Muscle of back (tissue), 13 donors: ENCODE measurements at places on chromosomes 3 and 15.

GRCh38 chr3:194105292-194105691, 30.7 kb upstream of the HES1 start:
- no peak for DNase-seq

DNA sequence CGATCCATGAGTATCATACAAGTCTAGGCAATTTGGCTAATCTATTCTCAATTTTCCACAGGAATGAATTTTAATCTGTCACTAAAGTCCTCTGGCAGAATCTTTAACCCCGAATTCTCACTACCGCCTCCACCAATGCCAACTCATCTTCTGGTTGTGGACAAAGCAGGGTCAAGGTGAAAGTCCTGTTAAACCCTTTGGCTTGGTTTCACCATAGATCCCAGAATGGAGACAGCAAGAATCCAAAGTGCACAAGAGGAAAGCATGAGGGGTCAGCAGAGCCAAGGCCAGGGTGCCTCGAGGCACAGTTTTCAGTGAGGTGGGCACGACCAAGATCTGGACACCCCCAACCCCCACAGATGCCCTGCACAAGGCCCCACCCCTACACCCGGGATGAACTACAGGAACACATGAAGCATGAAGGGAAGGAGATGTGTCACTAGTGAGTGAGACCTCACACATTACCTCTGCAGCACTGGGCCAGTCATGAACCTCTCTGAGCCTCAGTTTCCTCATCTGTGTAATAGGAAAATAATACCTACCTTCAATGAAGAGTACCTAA, 466.2 kb downstream of the EPHB1 start:
- no peak for DNase-seq

DNA sequence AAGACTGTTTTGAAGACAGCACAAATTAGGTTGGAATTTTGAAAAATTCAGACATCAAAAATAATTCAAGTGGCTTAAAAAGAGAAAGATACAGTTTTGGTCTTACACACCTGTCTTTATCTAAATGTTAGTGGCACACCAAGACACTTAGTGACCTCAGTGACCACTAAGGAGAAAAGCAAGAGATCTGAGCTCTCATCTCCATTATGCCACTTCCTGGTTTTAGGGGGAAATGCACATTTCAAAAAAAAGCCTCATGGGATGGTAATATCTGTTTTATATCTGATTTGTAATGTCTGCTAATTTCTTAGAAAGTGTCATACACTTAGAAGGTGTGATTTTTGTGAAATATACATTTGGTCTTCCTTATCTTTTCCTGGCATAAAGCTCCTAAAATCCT, 16.4 kb downstream of the IL12A start:
- no peak for DNase-seq

DNA sequence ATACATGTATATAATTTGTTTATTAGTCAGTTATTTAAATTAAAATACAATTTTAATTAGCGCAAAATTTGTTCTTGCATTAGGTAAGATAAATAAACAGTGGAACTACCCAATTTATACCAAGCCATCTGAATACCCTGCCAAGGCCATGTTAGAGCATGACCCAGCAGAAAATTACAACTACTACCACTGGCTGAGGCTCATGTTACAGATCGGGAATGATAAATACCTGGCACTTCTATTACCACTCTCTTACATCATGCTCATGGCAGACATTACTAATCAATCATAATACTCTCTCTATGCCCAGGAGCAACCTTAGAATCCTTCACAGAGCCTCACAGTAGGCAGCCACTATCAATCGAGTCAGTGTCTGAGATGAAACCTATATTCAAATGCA, 21.2 kb upstream of the LMOD3 start:
- DNase-seq, result no peak

DNA sequence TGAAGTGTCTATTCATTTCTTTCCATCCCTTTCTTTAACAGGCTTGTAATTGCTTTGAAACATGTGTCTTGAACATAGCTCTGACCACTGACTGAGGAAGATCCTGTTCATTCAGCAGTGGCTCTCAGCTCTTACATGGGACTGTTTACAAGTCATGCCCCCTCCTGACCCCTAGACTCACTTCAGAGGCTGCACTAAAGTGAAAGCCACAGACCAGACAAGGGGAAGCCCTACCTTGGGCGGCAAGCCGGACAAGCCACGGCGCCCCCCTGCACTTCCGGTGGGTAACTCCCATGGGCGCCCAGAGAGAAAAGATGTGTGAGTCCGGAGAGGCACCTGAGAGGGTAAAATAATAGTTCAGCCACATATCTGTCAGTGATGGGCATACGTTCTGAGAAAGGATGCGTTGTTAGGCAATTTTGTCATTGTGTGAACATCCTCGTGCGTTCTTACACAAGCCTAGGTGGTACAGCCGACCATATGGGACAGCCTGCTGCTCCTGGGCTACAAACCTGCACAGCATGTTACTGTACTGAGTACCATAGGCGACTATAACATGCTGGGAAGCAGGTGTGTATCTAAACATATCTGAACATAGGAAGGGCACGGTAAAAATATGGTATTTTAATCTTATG, 116.2 kb downstream of the CHSY1 start:
- no peak for DNase-seq
